ENCODE measurements at places on chromosomes 2 and 18.
A peak's percentile ranks its signal among the peaks of the same experiment; 100 is the strongest.

DNA sequence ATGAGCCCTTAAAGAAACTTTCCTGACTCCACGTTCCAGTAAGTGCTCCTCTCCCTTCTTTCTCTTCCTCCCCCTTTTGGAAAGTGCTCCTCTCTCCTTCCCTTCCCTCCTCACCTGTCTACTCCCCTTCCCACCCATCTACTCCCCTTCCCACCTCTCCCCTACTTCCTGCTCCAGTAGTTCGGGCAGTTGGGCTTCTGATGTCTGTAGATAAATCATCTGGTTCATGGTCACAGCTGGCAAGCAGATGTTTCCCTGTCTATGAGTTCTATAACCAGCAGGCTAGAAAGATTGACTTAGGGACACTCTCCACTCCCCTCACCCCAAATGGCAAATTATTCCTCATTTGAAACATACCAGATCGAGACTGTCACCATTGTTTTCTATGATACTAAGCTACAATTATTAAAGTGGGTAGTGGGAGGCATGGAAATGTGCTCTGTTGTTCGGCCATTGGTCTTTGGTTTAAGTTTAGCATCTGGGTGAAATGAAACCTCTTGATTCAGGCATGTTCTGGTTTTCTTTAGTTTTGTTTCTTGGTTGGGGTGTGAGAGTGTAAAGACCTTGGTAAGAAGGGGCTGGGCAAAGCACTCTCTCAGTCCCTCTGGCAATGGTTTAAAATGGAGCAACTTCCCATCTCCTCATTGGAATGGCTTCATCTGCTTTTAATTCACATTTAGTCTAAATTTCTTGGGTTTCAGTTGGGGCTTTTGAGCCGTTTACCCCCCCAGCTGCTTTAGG is 413.2 kb upstream of the SPRED2 start:
- no peak for DNase-seq

GRCh38 chr2:69300650-69301049 is 86.4 kb downstream of the GFPT1 start:
- DNase-seq = no peak

GRCh38 chr2:234488913-234489451 is 7.9 kb downstream of the ARL4C start:
- DNase-seq = no peak

- DNase-seq = no peak
These were observed 25.4 kb upstream of the FMNL2 start for GRCh38 chr2:152309352-152310214.

DNA sequence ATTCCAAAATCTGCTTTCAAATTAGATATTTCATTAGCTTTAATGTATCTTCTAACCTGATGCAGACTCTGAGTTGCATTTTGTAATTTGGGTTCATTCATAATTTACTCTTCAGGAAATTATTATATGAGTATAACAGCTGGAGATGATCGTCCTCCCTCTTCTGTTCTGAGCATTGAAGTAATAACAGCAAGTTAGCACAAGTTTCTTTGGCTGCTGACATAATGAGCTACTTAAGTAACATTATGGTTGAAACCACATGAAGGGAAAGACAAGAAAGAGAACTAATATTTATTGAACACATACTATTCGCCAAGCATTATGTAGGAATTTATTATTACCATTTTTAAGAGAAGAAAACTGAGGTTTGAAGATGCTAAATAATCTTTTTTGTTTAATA is 75.1 kb downstream of the CPO start:
- no peak for DNase-seq

DNA sequence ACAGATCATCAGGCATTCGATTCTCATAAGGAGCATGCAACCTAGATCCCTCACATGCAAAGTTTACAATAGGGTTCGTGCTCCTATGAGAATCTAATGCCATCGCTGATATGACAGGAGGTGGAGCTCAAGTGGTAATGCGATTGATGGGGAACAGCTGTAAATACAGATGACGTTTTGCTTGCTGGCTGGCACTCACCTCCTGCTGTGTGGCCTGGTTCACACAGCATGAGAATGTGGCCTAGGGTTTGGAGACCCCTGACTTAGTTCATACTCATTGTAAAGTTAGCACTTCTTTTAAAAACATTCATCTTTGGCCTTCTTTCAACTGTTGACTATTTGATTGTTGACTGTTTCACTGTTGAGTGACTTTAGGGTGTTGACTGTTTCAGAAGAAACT is 8.7 kb upstream of the CHMP1B start:
- DNase-seq = no peak

DNA sequence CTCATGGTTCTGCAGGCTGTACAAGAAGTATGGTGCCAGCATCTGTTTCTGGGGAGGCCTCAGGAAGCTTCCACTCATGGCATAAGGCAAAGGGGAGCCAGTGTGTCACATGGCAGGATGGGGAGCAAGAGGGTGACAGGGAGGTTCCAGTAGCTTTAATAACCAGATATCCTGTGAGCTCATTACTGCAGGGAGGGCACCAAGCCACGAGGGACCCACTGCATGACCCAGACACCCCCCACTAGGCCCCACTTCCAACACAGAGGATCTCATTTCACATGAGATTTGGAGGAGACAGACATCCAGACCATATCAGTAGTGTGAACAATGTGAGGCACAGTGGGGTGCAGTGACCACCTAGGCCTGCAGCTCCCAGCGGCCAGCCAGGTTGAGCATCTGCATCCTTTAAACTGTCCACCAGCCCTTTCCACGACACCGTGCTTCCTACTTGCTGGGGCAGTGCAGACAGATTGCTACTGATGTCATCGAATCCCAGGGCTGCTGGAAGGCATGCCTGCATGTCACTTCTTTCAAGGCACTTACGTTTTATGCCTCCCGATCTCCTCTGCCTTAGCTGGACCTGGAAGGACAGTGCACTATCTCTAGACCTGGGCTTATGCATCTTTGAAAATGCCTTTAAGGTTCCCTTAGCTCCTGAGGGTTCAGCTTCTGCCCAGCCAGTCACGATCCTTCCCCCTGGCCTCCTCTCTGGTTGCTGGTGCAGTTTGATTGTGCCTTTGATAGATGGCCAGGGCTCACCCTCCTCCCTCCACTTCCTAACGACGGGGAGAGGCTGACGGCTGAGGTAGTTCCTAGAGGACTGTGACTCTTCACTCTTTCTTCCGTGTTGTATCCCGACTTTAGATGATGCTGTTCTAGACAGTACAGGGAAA is 174.3 kb downstream of the FAM210A start:
- no peak for DNase-seq

- DNase-seq = no peak
These were observed 1802.7 kb downstream of the SUCLG1 start for GRCh38 chr2:82656420-82656819.

DNA sequence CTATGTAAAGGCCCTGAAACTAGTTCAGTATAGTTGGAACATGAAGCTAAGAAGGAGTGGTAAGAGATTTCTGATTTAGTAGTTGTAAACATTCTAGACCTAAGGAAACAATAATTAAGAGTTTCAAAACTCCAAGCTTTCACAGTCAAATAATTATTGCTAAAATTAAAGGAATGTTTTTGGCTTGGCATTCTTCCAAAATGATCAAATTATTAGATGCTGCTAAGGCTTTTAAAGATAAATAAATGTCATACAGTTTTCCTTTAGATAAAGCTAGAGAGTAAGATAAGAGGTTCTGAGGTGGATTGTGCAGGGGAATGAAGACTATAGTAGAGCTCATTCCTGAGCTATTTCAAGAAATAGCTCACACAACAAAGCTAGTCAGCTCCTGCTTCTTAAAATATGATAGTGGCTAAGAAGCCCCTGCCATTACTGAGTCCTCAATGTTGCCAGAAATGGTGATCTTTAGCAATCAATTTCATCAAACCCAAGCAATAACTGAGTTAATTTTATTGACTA is 45.3 kb downstream of the ZC3H15 start:
- no peak for DNase-seq

DNA sequence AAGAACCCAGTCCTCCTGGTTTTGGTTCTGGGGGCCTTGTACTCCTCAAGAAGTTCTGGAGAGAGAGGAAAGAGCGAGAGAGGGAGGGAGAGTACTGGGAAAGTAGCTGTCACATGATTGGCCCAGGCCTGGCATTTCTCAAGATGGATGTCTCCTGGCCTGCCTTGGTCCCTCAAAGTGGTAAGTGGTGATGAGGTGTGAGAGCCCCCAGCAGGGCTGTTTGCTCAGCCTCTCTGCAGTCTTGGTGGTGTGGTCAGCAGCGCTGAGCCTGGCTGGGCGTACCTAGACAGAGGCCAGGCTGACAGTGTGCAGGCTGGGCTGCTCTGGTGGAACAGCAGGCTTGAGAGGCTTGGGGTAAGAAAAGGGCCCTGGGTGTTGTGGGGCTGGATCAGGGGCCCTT is 2.5 kb downstream of the SPEG start:
- no peak for DNase-seq

GRCh38 chr18:79800371-79801180 is 2.8 kb downstream of the KCNG2 start:
- DNase-seq = no peak

DNA sequence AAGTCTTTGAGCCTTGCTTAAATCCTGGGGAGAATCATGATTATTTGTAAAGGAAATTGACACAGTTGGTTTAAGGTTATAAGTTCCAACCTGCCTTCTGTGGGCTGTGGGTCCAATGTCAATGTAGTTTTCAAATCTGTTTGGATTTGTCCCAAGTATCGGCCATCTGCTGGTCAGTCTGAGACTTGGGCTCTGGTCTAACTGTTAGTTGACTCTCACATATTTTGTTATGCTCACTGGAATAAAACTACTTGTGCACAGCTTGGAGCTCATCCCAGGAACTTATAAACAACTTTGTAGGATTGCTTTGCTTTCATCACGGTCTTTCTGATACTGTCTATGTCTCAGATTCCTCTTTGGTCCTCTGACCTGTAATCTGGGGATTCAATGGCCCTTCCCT is 1026.2 kb upstream of the ZEB2 start:
- DNase-seq = no peak

GRCh38 chr2:25582077-25582830 is 91.1 kb downstream of the DTNB start:
- no peak for DNase-seq

DNA sequence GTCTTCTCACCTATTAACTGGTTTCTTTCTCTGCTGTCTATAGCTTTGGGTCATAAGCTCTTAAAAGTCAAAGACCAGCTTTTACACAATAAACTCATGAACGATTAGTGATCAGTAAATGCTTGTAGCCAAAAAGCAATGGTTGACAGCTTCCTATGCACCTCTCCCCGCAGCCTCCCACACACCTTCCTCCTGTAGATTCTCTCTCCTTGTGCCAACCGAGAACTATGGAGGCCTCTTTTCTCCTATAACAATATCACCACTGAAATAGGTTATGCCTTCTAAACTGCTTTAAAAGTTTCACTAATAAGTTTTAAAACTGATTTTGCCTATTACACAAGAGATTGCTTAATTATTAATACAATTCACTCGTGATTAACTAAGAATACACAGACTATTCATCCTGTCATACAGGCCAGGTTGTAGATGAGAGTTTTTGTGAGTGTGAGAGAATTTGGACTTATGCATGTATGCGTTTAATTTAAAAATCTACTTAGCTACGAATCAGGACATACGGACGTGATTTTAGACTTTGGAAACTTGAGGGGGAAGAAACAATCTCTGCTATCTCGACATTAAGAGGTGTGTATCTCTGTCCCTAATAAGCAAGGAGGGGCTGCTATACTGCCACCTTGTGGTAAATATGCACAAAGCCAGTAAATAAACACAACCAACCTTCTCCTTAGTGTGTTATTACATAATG is 229.1 kb upstream of the RBBP8 start:
- DNase-seq = peak; percentile 60

DNA sequence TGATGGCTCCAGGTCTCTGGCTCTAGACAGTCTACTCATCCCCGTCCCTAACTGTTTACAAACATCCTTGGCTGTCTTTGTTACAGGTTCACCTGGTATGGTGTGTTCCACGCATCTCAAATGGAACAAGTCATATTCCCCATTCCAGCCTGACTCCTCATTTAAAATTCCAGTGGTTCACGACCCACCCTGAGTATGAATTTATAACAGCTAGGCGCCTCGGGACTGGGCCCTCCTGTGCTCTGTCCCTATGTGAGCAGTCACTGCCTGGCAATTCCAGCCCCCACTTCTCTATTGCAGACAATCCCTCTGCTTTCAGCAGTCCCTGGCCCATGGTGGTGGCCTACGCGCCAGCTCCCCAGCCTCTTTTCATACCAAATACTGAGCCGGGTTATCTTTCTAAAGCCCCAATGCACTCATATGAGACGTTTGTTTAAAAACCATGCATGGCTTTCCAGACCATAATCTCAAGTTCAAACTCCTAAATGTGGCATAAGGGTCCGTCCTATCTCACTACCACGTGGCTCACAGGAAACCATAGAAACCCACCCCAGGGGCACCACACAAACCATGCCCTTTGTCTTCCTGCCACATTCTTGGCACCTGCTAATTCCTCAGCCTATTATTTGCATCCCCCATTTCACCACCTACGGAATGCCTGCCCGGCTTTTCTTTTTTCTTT is 1.6 kb downstream of the SERPINB8 start:
- no peak for DNase-seq

GRCh38 chr2:24046599-24046929 is 627 bp downstream of the WDCP start:
- DNase-seq = no peak

- no peak for DNase-seq
These were observed 686.8 kb upstream of the PIK3C3 start for GRCh38 chr18:41268271-41268670.

DNA sequence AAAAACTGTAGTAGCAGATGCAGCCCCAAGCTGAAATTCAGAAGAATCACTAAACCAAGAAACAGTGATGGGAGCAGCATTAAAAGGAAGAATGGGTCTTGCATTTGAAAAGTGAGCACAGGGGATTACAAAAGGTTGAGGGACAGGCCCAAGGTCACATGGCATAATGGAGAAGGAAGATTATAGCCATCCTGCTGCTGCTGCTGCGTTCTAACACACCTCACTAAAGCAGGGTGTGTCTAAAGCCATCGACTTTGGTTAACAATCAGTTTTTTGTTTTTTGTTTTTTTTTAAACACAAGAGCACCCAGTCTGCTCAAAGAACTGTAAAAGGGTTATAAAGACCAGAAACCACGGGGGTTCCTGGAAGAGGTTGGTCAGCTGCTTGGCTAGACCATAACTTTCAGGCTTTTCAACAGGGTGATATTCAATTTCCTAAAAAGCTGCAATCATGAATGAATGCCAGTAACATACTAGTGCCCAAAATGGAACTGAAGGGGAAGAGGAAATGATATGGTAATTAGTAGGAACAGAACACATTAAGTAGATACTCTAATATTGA is 102.6 kb downstream of the MYO5B start:
- no peak for DNase-seq

GRCh38 chr18:26470011-26470637 is 78.2 kb downstream of the KCTD1 start:
- DNase-seq = peak; percentile 76

DNA sequence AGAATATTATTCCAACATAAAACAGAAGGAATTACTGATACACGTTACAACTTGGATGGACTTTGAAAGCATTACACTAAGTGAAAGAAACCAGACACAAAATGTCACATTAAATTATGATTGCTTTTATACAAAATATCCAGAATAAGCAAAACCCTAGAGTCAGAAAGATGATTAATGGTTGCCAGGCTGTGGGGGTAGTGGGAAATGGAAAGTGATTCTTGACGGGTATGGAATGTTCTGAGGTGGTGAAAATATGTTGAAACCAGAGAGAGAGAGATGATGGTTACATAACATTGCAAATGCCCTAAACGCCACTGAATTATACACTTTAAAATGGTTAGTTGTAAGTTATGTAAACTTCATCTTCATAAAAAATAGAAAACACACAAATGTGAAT is 1057.2 kb upstream of the TMEFF2 start:
- DNase-seq = no peak

GRCh38 chr2:7867867-7868266 is 814.0 kb upstream of the ID2 start:
- DNase-seq = no peak

Data from NCI-H1092 treated with DMSO at 0.1 percent for 48 hours (cell line).